ENCODE measurements at places on chromosomes 11 and 22. TPM values are rescaled to one million over a fixed set of nuclear protein-coding genes. Genes with fewer than 3 reads are reported as not detected.

- H3K36me3 ChIP-seq, result no peaks in the 10 kb centered on the region
- DNase-seq, result peak; percentile 90
- H3K4me3 ChIP-seq, result peak overlapping the region; percentile 44
- H3K4me1 ChIP-seq, result no peaks in the 10 kb centered on the region
- no peaks in the 10 kb centered on the region for H3K27me3 ChIP-seq
These were observed 40.3 kb downstream of the BUD13 start for GRCh38 chr11:116732271-116733042.

- H3K4me1 ChIP-seq, result peaks cover 2% of the 10 kb centered on the region
- no peak for DNase-seq
- no peak overlapping the region for H3K27ac ChIP-seq
- H3K27me3 ChIP-seq, result no peaks in the 10 kb centered on the region
These were observed 1.2 kb downstream of the MRPL17 start for GRCh38 chr11:6681949-6682348.

Gene TMEM191B
- 4.7 TPM for total RNA-seq

GRCh38 chr22:49406879-49407587, 420.6 kb downstream of the BRD1 start:
- H3K4me3 ChIP-seq, result no peak overlapping the region
- H3K27ac ChIP-seq, result no peak overlapping the region
- no peaks in the 10 kb centered on the region for H3K36me3 ChIP-seq
- no peaks in the 10 kb centered on the region for H3K27me3 ChIP-seq
- no peak for DNase-seq

Gene LDLRAD3
- 12.1 TPM for total RNA-seq

Gene CHRDL2
- 0.33 TPM for total RNA-seq

Gene CCDC73
- not detected for total RNA-seq

DNA sequence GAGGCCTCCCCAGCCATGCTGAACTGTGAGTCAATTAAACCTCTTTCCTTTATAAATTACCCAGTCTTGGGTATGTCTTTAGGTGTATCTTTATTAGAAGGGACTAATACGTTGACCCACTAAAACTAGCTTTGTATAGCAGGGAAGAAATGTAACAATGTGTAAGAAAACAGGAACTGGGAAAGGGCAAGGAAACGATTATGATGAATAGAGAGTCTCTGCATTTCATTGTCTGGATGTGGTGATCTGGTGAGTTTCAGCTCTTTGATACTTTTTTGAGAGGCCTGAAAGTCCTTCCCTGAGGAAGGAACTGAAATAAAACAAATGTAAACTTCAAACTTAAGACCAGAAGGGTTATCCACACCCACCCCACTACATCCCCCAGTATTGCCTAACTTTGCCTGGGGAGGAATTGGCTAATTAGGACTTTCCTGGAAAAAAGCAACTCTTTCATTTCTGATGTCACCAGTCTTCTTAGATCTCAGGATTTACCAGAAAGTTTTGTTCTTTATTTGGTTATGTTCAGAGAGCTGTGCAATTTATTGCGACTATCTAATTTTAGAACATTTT, 119.0 kb downstream of the LDLRAD3 start:
- no peak for DNase-seq
- peaks cover 18% of the 10 kb centered on the region for H3K36me3 ChIP-seq
- H3K27me3 ChIP-seq, result no peaks in the 10 kb centered on the region

DNA sequence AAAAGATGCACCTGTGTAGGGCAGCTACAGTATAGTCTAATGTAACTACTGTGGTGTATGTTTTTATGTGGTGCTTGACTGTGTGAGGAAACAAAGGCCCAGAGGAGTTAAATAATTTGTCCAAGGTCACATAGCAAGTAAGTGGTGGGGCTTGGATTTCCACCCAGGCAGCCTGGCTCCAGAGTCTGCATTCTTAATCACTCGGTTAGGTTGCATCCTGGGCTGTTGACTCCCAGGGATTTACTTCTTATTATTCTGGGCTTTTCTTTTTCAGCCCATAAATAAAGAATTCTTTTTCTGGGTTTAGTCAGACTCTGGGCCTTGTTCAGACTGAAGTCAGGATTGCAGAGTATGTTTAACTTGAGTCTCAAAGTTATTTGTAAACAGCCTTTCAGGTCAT, 82.1 kb downstream of the ARHGAP42 start:
- peaks cover 11% of the 10 kb centered on the region for H3K36me3 ChIP-seq
- no peaks in the 10 kb centered on the region for H3K27me3 ChIP-seq
- H3K4me1 ChIP-seq, result peaks cover 2% of the 10 kb centered on the region
- H3K27ac ChIP-seq, result no peak overlapping the region
- DNase-seq, result no peak

- DNase-seq, result peak; percentile 35
- H3K36me3 ChIP-seq, result no peaks in the 10 kb centered on the region
- H3K4me1 ChIP-seq, result peaks cover 10% of the 10 kb centered on the region
These were observed 57.2 kb upstream of the LRRC55 start for GRCh38 chr11:57124505-57124904.

DNA sequence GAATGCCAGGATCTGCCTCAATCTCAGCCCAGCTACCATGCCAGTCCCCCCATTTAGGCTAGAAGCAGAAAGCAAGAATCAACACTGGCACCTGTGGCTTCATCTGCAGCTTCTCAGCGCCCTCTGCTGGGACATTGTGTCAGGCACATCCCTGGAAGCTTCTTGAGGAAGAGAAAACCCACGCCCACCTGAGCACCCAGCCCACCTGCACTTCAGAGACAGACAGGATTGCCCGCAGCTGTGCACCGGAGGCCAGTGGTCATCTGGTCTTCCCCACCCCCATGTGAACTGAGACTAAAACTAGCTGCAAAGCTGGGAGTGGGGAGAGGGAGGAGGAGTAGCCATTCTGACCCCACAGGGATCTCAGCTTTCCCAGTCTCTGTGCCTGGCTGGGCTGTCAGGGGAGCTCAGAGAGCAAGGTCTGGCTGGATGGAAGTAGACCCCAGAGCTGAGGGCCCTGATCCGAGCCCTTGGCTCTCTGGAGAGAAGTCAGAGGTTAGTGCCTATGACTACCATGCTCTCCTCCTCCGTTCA, 66.8 kb downstream of the FEZ1 start:
- peaks cover 6% of the 10 kb centered on the region for H3K4me1 ChIP-seq
- H3K36me3 ChIP-seq, result no peaks in the 10 kb centered on the region
- no peak overlapping the region for H3K4me3 ChIP-seq
- no peaks in the 10 kb centered on the region for H3K27me3 ChIP-seq
- peak; percentile 89 for DNase-seq
- no peak overlapping the region for H3K27ac ChIP-seq

GRCh38 chr11:68938816-68939582, 35.3 kb downstream of the IGHMBP2 start:
- no peaks in the 10 kb centered on the region for H3K27me3 ChIP-seq
- no peak for DNase-seq
- H3K36me3 ChIP-seq, result peaks cover 45% of the 10 kb centered on the region
- no peaks in the 10 kb centered on the region for H3K4me1 ChIP-seq
- no peak overlapping the region for H3K4me3 ChIP-seq
- no peak overlapping the region for H3K27ac ChIP-seq

- H3K27me3 ChIP-seq, result no peaks in the 10 kb centered on the region
- H3K4me1 ChIP-seq, result peaks cover 20% of the 10 kb centered on the region
- H3K27ac ChIP-seq, result no peak overlapping the region
- peak; percentile 71 for DNase-seq
- H3K4me3 ChIP-seq, result no peak overlapping the region
- H3K36me3 ChIP-seq, result no peaks in the 10 kb centered on the region
These were observed 132.7 kb upstream of the SESN3 start for GRCh38 chr11:95363708-95364107.

- H3K27me3 ChIP-seq, result no peaks in the 10 kb centered on the region
- no peak for DNase-seq
- H3K27ac ChIP-seq, result no peak overlapping the region
- no peak overlapping the region for H3K4me3 ChIP-seq
These were observed 77.1 kb downstream of the UBASH3B start for GRCh38 chr11:122732342-122733315.

GRCh38 chr11:71255323-71255722, 2.9 kb upstream of the SHANK2 start:
- no peak overlapping the region for H3K27ac ChIP-seq
- H3K4me3 ChIP-seq, result no peak overlapping the region
- H3K4me1 ChIP-seq, result peaks cover 3% of the 10 kb centered on the region
- no peak for DNase-seq
- H3K27me3 ChIP-seq, result no peaks in the 10 kb centered on the region

Gene DDTL
- not detected for total RNA-seq

Gene OR4A47
- not detected for total RNA-seq

Gene LRRN4CL
- total RNA-seq, result 0.79 TPM

Gene ME3
- total RNA-seq, result 2.2 TPM

- H3K4me3 ChIP-seq, result no peak overlapping the region
- peak overlapping the region; percentile 36 for H3K27ac ChIP-seq
- no peak for DNase-seq
- H3K4me1 ChIP-seq, result peaks cover 12% of the 10 kb centered on the region
- no peaks in the 10 kb centered on the region for H3K27me3 ChIP-seq
These were observed 71.1 kb upstream of the SLC25A18 start for GRCh38 chr22:17492247-17492646.

DNA sequence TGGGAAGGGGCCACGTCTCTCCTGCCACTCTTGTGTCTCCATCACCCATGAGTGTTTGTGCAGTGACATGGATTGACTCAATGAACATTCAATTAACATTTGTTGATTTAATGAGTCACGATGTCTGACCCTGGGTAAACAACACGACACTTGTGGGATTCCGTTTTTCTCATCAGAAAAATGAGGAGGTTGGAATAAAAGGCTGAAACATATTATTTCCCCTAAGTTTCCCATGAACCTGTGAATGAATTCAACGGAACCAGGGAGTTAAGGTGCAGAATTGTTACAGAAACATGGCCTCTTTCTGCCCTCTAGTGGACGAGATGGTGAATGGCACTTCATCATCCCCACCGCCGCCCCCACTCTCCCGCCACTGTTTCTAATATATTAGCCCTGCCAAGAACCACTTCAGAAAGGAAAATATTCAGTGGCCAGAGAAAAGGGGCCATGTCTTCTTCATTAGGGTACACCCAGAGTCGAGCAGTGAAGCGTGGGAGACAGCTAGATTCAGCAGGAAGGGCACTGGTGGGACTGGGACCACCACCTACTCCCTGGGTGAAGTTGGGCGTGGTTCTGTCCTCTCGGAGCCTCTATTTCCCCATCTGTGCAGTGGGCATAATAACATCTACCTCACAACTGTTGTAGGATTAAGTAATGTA, 46.3 kb upstream of the SYT13 start:
- H3K4me3 ChIP-seq, result no peak overlapping the region
- no peaks in the 10 kb centered on the region for H3K36me3 ChIP-seq
- H3K4me1 ChIP-seq, result no peaks in the 10 kb centered on the region
- H3K27me3 ChIP-seq, result 0 out of 2 replicates have a peak, but pooled peaks cover 3% of the 10 kb centered on the region

DNA sequence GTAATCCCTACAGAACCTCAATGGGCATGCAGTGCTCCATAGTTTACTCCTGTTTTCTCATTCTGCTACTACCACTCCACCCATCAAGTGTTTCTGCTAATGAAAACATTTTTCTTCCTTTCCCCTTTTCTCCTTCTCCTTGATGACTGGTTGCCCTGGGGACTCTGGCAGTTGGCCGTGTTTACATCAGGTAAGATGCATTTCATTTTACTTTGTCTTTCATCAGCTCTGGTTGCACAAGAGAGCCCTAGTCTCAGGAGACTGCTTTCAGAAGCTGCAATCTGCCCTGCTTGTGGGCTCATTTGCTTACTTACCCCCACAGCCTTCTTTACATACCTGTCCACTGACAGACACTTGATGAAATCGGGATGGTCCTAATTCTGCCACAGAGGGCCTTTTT, 19.6 kb upstream of the LIMK2 start:
- H3K4me3 ChIP-seq, result no peak overlapping the region
- H3K36me3 ChIP-seq, result peaks cover 15% of the 10 kb centered on the region
- no peak overlapping the region for H3K27ac ChIP-seq
- no peaks in the 10 kb centered on the region for H3K27me3 ChIP-seq

Measured in H9 (cell line).